Brain (organoid and tissue), 16 donors: ENCODE measurements at places on chromosomes 4 and X.

DNA sequence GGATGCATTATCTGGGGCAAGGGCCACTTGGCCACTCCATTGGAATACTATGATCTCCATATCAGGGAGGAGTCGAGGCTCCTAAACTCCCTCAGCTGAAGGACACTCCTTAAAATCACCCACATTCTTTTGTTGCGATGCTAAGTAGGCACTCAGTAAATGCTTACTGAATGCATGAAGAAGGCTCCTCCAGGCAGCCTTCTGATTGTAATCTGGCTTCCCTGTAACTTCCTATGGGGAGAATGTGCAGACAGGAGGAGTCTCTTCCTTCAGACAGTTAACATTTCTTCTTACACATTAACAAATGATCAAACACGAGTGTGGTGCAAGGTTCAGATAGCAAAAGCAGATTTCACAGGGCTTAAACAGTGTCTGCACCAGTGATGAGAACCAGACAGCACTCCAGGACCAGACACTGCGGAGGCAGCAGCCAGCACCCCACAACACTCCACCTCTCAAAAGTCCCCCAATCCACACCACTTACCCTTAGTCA lies 21.4 kb upstream of the USO1 start:
- no peak for DNase-seq

GRCh38 chr4:73897380-73898136 lies 28.4 kb downstream of the CXCL1 start:
- no peak for DNase-seq

GRCh38 chr4:85780664-85781063 lies 305.7 kb downstream of the ARHGAP24 start:
- DNase-seq, result no peak

- DNase-seq, result no peak
Measured at GRCh38 chrX:133394765-133395164, 20.5 kb downstream of the GPC4 start.

DNA sequence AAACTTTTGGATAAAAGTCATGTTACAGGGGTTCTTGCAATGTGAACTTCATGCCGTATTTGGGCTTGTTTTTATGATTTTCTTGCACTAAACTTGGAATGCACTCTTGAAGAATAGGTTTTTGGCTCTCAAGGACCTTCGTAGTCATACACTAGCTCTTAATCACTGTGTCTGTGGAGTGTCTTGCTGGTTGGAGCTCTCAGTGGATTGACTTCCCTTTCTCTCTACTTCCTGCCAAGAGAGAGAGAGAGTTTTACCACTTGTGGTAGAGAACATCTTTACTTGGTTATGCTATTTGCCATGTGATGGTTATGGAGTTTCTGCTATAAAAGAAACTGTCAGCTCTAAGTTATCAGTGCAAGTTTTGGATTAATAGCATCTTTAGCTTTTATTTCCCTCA lies 112.4 kb downstream of the BMPR1B start:
- DNase-seq, result no peak

GRCh38 chrX:149296092-149296491 lies 209.0 kb downstream of the IDS start:
- DNase-seq, result peak; percentile 68

DNA sequence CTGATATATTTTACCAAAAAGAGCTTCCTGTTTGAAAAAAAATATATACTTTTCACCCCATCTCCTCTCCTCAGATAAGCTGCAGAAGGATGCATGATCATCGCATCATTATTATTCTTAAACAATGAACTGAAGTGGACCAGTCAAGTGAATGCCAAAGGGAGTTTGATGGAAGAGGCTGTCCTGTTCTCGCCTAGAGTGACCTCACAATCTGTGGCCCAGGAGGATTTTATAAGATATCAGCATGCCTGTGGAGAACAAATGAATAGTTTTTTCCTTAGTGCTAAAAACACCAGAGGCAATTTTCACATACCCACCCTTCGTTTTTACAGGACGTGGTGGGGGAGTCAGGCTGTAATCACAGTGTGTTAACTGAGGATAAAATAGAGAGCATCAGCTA lies 112.7 kb downstream of the USP46 start:
- DNase-seq, result peak; percentile 2
